ENCODE measurements at places on chromosomes 12 and 14.

- DNase-seq: no peak
Measured at GRCh38 chr12:26088998-26089397, 35.8 kb downstream of the BHLHE41 start.

DNA sequence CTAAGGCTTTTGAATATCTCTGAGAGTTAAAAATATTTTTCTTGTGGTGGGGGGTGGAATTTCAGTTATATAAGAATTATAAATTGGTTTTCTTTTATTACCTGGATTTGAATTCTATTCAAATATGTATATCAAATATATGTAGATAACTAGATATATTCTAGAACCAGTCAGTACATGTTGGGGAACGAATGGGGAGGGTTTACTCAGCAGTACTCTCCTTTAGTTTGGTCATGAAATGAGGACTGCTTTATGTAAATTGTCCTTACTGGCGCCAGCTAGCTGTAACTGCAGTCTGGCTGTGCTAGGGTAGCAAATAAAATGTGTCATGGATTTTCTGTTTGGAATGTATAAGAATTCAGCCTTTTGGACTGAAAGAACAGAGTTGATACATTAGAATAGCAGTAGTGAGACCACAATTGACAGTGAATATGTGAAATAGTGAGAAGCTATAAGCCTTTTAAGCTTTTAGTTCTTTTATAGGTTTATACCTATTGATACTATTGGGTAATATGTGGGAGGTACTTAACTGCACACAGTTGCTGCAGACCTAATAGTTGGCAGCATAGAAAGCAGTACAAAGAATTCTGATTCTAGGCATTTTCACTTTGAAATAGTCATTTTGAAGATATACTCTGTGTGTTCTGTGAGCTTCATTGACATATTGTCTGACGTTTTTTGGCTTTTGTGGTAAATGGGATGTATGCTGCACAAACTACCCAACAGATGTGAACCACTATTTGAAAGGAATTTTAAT is 29.0 kb downstream of the ATF7IP start:
- DNase-seq: peak; percentile 85

DNA sequence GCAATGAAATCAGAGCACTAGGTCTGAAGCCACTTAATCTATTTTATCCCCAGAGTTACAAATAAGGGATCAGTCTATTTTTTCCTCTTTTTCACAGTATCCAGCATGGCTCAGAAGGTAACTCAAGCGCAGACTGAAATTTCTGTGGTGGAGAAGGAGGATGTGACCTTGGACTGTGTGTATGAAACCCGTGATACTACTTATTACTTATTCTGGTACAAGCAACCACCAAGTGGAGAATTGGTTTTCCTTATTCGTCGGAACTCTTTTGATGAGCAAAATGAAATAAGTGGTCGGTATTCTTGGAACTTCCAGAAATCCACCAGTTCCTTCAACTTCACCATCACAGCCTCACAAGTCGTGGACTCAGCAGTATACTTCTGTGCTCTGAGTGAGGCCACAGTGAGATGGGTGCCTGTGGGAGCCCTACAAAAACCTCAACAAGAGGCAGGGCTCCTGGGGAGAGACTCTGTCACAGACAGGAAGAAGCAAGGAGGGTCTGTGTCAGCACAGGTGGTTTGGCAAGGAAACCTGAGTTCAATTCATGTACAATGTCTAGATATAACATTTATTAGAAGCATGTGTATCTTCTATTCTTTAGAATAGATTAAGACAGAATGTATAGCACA is 334.3 kb upstream of the OR4E1 start:
- DNase-seq: no peak

- no peak for DNase-seq
Measured at GRCh38 chr12:122009741-122010140, 11.9 kb upstream of the BCL7A start.

DNA sequence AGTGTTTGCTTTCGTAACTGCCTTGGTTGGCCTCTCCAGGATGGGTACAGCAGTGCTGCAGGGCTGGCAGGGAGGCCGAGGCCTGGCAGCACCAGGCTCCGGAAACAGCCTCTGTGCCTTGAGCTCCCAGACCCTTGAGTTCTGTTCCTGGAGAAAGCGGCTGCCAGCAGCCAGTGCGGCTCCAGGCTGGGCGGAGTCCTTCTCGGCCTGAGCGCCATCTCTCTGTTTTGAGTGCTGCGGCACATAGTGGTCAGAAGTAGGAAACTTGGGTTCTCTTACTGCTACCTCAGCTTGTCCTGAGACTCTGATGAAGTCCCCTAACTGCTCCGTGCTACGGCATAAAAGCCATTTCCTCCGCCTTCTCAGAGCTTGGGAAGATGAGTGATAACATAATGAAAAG is 65.9 kb downstream of the KCNA1 start:
- DNase-seq: peak; percentile 27

DNA sequence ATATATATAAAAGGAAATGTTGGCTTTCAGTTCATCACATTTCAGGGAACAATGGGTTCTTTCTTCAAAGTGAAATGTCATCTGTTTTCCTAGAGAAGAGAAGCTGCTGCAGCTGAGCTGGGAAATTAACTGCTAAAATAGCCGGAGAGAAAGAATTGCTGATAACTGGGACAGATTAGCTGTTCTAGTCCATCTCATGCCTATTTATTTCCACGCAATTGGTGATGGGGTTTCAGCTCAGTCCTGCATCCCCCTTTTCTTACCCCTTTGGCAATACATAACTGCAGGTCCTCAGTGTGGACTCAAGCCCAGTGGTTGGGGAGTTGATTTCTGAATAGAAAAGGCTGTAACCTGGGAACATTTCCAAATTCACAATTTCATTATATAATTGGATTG is 436.9 kb upstream of the TMEM132C start:
- no peak for DNase-seq

GRCh38 chr14:44317441-44317746 is 189.7 kb downstream of the FSCB start:
- DNase-seq: no peak

- DNase-seq: no peak
Measured at GRCh38 chr14:50343434-50343833, 31.3 kb downstream of the DMAC2L start.

DNA sequence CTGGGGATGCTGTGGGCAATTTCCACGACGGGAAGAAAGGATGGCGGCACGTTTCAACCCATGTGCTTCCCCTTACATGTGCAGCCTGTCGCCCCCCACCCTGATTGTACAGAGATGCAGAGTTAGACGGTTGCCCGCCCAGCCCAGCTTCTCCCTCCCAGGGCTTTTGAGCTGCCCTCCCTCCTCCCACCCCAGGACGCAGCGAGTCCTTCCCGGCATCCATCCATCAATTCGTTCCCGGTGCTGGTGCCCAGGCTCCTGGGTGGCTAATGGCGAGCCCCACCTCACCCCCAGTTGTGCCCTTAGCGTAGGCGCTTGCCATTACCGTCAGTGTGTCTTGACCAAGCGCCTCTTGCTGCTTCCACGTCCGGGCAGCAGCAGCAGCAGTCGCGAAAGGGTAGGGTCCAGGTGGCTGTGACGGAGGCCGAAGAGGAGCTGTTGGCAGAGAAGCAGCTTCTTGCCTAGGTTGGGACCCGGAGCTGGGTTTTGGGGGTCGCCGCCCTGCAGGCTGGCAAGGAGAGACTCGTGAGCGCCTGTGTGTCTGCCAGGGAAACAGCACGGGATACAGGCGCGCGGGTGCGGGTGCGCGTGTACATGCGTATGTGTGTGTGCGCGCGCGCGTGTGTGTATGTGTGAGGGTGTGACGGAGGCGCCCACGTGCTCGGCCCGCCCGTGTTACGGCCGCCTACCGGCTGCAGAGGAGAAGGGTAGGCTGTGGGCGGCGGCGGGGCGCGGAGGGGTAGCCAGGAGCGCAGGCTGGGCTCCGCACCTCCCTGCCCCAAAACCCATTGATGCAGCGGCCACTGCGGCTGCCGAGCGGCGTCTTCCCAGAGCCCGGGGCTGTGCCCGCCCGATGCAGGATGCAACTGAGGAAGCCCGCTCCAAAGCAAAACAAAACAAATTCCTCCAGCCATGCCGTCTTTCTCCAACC is at the start of gene SLC6A15:
Gene SLC6A15 (minus strand): TSS at position 602 of the 931 bp plus-strand sequence. CDS start 20,679 bp downstream, outside the sequence.
- peak; percentile 86 for DNase-seq

- peak; percentile 50 for DNase-seq
Measured at GRCh38 chr14:33435911-33436689, 497.4 kb downstream of the NPAS3 start.

DNA sequence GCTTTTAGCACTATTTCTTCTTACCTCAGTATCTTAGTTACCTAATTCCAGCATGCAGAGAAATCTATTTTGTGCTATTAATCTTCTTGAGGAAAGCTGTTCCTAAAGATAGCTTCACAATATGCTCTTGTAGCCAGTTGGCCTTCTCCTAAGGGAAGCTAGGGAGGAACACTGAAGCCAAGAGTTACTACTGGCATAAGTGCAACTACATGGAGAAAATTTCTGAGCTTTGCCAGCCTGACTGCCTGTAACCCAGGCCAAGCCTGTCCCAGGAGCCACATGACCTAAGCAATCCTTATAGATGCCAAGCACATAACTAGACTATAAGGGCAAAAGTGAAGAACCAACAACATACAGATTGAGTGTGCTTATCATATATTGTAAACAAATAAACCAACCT is 890.2 kb downstream of the FLRT2 start:
- no peak for DNase-seq

- DNase-seq: peak; percentile 71
Measured at GRCh38 chr12:89470741-89471509, 53.7 kb downstream of the GALNT4 start.

- DNase-seq: peak; percentile 82
Measured at GRCh38 chr14:51424561-51425251, 184.7 kb downstream of the TMX1 start.

GRCh38 chr14:89359477-89360222 is 57.4 kb downstream of the FOXN3 start:
- no peak for DNase-seq

DNA sequence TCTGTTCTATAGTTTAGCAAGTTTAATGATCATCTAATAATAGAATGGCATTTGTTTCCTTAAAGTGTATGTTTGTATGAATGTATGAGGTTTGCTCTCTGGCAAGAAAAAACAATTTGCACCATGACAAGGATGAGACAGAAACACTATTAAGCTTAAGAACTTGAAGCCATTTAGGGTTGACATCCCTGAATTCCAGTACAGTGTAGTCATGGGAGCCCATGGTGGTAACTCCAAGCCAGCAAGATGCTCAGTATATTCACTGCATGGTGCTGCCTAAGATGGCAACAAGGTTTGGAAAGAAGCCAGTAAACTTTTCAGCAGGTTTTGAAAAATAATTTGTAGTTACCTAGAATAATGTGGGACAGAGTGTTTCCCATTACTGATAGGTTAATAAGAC is 158.6 kb downstream of the PRIMA1 start:
- DNase-seq: no peak

- DNase-seq: peak; percentile 18
Measured at GRCh38 chr14:24889843-24890242, 160.1 kb downstream of the STXBP6 start.

Measured in fibroblast of the aortic adventitia (primary cell).